Cerebellar nuclear complex (tissue), 1 donor: ENCODE measurements at places on chromosomes 16 and 17.

DNA sequence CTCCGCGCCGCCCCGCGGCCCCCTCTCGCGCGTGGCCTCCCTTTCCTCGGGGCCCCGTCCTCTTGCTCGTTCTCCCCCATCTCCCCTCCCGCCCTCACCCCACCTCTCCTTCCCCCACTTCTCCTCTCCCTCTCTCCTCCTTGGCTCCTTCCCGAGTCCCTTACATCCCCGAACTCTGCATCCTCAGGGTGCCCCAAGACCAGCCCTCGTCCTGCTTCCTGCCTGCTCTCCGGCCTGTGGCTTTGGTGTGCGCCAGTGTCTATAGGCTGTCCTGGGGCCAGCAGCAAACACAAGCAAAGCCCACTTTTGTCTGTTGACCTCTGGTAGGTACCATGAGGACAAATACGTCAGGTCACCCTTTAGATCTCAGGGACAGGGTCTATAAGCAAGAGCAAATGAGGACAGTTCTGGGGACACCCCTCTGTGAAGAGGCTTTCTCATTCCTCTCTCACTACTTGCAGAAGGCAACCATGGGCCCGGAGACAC, 284 bp upstream of the COPZ2 start:
- no peak for DNase-seq

- DNase-seq = no peak
Measured at GRCh38 chr16:79599256-79599836, 1.2 kb downstream of the MAF start.

GRCh38 chr16:50282955-50283631, 16.7 kb downstream of the ADCY7 start:
- DNase-seq = no peak

DNA sequence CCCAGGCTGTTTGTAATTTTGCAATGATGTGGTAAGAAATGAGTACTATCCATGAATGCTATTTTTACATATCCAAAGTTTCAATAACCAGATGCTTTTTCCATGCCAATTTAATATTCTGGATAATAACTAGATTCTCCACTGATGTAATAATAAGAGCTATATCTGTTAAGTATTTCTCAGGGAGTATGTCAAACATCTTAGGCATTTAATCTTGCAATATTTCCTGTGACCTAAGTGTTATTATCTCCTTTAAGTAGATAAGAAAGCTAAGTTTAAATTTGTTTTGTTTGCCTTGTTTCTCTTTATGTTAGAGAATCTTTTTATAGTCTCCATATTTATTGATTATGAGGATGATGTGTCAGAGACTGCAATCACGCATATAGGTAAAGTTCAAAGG, 32.3 kb upstream of the HS3ST3A1 start:
- no peak for DNase-seq

DNA sequence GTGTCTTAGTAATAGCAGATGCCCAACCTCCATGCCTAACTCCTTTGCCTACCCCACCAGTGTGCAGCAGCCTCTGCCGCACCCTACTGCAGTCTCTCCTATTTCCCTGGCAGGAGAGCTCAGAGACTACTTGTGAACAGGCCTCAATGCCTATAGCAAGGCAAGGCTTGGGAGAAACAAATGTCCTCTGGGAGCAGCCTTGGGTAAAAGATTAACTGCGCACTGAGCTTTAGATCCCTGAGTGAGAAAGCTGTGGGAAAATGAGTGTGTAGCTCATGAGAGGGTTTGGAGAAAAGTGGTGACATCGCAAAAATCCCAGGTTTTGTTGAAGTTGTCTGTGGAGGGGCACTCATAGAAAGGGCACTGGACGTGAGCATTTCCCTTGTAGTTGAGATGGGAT, 335.8 kb downstream of the WWOX start:
- DNase-seq = no peak

DNA sequence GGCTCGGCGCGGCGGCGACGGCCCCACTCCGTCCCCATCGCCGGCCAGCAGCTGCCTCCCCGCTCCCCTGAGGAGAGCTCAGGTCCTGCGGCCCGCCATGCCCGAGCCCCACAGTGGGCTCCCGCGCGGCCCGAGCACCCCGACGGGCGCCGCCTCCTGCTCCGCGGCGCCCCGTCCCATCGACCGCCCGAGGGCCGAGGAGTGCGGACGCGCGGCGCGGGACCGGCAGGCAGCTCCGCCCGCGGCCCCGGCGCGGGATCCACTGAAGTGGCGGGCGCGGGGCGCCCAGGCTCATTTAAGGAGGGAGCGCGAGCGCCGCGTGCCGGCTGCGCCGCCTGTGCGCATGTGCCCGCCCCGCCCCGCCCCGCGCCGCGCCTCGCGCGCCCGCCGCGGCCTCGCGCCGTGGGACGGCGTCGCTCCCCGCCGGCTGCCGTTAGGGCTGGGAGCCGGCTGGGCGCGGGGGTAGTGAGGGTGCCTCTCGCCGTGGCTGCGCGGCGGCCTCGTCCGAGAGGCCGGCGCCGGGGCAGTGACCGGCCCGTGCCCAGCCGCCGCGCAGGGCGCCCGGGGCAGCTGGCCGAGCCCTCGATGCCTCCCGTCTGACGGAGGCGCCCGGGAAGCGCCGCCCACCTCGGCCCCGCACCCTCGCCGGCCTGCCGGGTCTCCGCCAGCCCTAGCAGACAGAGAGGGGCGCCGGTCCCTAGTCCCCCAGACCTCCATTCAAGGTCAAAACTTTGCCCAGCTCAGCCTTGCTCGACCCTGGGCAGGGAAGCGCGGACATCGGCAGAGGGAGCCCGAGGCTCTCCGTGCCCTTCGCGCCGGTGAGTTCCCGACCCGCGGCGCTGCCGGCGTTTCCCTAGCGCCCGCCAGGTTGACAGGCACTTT, at the start of gene NETO2:
TSS of gene NETO2 (minus strand) at position 269 of the 882 bp plus-strand sequence. CDS start 333 bp downstream, outside the sequence.
- DNase-seq = no peak

DNA sequence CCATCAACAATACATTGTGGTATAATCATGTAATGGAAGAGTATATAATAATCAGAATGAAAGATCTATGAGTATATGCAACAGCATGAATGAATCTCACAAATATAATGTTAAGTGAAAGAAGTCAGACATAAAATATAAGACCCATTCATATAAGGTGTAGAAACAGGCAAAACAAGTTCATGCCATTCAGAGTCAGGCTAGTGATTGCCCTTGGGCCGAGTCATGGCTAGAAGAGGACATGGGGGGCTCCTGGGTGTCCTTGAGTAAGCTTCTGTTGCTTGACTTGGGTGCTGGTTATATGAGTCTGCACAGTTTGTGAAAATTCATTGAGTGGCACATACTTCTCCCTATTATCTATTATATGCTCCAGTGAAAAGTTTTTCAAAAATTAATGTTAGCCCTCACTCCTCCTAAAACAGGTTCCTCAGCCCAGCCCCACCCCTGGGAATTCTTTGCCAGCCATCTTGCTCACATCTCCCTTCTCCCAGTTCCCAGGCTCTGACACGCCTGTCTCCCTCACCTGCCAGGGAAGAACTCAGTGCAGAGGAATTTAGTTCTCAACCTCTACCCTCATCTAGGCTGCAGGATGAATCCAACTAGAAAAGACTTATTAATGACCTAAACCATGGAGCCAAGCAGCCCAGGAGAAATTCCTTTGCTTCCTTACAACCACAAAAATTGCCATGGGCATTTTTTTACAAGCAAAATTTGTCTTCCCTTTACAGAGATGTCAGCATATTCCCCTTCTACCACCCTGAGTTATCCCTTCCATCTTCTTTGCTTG, 52.4 kb upstream of the NFAT5 start:
- no peak for DNase-seq

DNA sequence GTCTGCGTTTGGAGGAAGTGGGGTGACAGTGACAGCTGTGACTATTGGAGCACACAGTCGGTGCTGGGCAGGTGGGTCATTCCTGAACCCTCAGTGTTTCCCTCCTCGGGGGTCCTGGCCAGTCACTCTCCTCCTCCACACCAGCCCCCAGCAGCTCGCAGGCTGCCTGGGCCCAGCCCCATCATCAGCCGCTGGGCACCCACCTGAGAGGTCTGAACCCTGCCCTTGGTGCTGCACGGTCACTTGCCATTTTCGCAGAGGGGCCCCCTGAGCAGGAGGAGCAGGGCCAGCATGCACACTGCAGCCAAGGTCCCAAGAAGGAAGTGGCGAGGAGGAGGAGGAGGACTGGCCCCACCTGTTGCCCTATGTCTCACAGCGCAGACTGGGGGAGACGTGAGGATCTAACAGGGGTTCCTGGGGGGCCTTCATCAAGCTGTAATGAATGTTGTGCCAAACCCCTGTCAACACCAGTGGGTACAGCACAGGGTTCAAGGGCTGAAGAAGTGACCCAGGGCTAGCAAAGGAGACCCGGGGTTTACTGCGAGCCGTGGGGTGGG, 23.0 kb downstream of the JPH3 start:
- DNase-seq = no peak

DNA sequence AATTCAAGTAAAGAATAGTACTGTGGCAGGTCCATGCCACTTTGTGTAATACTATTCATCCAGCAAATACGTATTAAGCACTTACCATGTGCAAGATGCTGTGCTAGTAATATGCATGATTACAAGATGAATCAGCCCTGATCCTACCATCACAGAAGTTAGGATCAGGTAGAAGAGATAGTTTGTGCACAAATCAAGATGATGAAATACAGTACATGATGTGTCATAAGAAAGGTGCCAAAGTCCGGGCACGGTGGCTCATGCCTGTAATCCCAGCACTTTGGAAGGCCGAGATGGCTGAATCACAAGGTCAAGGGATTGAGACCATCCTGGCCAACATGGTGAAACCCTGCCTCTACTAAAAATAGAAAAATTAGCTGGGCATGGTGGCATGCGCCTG, 10.9 kb downstream of the COG4 start:
- DNase-seq = no peak

DNA sequence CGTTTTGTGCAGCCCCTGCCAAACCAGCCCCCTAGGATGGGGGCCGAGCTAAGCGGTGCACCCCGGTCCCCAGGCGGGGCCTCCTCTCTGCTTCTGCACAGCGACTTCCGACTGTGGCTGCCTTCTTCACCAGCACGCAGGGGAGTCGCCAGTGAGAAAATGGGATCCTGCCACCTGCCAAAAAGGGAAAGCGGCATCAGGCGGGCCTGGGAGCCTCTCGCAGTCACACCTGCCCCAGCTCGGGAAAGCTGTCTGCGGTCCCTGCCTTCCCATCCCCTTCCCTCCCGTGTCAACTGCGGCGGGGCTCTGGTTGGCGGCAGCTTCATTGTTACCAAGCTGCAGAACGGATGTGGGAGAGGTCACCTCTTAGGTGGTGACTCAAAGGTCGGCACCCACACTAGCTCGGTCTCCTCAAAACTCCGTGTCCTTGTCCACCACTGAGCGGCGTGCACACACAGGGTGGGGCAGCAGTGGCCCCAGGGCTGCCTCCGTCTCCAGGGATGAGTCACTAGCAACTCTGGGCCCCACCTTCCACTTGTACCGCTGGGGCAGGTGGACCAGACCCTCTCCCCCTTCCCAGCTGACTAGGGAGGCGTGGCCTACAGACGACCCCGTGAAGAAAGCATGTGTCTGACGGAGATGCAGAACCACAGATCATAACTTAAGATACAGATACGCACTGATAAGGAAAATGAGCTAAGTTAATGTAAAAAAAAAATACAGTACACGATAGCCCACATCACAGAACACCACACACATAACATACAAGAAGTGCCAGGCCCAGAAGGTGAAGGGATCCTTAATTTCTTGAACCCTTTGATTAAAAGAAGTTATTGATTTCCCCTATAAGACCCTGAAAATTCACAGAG, 1.5 kb upstream of the PCYT2 start:
- no peak for DNase-seq

GRCh38 chr17:39591958-39592954, 15.5 kb downstream of the NEUROD2 start:
- no peak for DNase-seq

DNA sequence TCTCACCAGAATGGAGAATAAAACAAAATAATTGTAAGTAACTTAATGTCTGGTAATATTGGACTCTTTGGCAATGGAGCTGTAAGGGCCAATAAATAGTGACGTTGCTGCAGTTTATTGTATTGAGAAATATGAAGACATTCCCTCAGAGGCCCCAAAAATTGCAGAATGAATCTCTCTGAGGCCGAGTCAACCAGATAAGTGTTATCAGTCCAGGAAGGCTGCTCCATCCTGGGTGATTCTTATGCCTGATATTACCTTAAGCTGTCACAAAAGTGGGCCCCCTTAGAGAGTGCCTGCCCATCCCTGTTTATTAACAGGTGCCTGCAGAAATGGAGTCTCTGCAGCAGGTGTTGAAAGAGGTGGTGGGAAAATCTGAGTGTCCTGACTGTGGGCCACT, 219.2 kb downstream of the HS3ST4 start:
- DNase-seq = no peak

- no peak for DNase-seq
Measured at GRCh38 chr17:39212195-39212810, 12.2 kb downstream of the RPL19 start.

DNA sequence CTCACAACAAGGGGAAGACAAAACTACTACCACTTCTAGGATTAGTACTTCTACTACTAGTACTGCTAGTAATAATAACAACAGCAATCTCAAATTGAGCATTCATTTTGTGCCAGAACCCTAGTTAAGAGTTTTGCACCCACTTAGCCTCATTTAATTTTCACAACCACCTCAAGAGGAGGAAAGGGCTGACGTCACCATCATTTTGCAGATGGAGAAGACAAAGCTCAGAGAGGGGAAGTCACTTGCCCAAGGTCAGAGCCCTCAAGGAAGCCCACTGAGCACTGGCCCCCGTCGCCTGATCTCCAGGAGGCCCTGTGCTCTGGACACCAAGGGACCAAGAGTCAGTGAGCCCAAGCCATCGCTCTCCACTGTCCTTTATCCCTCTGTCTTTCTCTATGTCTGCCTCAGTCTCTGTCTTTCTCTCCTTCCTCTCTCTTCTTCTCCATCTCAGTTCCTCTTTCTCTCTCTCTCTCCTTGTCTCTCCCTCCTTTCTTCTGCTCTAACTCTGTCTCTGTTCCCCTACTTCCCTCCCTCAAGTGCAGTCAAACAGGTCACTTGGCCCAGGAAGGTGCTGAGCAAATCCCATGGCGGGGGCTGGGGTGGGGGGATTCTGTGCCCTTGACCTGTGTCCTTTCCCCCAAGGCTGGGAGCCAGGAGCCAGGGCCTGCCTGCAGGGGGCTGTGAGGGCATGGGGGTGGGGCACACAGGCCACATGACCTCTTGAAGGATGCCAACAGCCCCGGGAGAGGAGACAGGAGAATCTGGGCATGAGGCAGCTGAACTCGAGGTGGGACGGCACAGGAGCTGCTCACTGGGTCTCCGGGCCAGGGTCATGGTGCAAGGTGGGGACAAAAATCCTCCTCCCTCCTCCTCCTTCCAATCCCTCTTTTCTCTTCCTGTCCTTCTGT, 11.2 kb upstream of the NGFR start:
- no peak for DNase-seq

- no peak for DNase-seq
Measured at GRCh38 chr17:81302861-81303333, 7.8 kb upstream of the SLC38A10 start.

- DNase-seq = no peak
Measured at GRCh38 chr16:85205747-85206471, 93.6 kb upstream of the CIBAR2 start.
